Activated T-cell treated with anti-CD3 and anti-CD28 coated beads, Interleukin-2, amount 50 U/mL, for 24 hours (primary cell): ENCODE measurements at places on chromosomes 16 and 17.

DNA sequence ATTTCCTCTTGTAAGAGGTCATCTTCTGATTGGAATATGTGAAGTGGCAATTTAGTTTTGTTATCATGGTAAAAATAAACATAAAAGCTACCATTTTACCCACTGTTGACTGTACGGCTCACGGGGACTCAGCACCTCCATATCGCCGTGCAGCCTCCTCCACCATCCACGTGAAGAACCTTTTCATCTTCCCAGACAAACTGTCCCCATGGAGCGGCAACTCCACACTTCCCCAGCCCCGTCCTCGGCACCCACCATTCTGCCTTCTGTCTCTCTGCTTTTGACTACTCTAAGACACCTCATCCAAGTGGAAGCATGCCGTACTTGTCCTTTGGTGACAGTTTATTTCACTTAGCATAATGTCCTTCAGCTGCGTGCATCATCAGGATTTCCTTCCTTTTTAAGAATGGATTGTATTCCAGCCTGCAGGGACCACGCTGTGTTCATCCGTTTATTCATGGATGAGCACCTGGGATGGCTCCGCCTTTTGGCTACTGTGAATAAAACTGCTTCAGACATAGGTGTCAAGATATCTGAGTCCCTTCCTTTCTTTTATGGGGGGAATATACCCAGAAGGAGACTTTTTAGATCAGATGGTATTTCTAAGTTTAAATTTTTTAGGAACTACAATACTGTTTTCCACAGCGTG is 14.3 kb downstream of the FBXO31 start:
- no peak overlapping the region for H3K27ac ChIP-seq
- DNase-seq: no peak
- H3K4me1 ChIP-seq: peaks cover 67% of the 10 kb centered on the region
- no peaks in the 10 kb centered on the region for H3K27me3 ChIP-seq
- peaks cover 57% of the 10 kb centered on the region for H3K36me3 ChIP-seq
- no peak overlapping the region for H3K4me3 ChIP-seq

GRCh38 chr17:77719806-77720205 is 238.7 kb upstream of the TNRC6C start:
- no peak overlapping the region for H3K4me3 ChIP-seq
- H3K36me3 ChIP-seq: no peaks in the 10 kb centered on the region
- H3K4me1 ChIP-seq: no peaks in the 10 kb centered on the region
- H3K27ac ChIP-seq: no peak overlapping the region
- H3K27me3 ChIP-seq: no peaks in the 10 kb centered on the region
- DNase-seq: no peak

DNA sequence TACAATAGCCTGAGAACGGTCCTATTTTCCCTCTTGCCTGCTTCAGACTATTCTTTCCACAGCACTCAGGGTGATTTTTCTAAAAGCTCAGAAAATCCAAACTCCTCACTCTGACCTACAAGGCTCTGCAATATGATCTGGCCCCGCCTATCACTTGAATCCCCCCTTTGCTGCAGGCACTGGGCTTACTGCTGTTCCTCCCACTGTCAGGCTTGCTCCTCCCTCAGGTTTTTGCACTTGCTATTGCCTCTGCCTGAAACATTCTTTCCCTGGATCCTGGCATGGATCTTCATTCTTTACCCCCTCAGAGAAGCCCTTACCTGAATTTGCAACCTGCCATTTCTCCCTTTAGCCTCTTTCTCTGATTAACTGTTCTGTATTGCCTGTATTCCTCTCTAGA is 52.3 kb downstream of the RPGRIP1L start:
- peaks cover 52% of the 10 kb centered on the region for H3K36me3 ChIP-seq
- H3K4me3 ChIP-seq: no peak overlapping the region
- H3K4me1 ChIP-seq: no peaks in the 10 kb centered on the region
- H3K27me3 ChIP-seq: no peaks in the 10 kb centered on the region

- H3K36me3 ChIP-seq: no peaks in the 10 kb centered on the region
- H3K4me1 ChIP-seq: peaks cover 28% of the 10 kb centered on the region
- peaks cover 14% of the 10 kb centered on the region for H3K27me3 ChIP-seq
- DNase-seq: no peak
Observed at GRCh38 chr17:45386178-45386577, 46.5 kb downstream of the ARHGAP27 start.
